Suppressor macrophage treated with lipopolysaccharide for 1 hour (primary cell): ENCODE measurements at places on chromosomes 11 and 22.
A peak's percentile ranks its signal among the peaks of the same experiment; 100 is the strongest.

- DNase-seq, result peak; percentile 51
Measured at GRCh38 chr11:110367571-110367970, 62.2 kb upstream of the FDX1 start.

DNA sequence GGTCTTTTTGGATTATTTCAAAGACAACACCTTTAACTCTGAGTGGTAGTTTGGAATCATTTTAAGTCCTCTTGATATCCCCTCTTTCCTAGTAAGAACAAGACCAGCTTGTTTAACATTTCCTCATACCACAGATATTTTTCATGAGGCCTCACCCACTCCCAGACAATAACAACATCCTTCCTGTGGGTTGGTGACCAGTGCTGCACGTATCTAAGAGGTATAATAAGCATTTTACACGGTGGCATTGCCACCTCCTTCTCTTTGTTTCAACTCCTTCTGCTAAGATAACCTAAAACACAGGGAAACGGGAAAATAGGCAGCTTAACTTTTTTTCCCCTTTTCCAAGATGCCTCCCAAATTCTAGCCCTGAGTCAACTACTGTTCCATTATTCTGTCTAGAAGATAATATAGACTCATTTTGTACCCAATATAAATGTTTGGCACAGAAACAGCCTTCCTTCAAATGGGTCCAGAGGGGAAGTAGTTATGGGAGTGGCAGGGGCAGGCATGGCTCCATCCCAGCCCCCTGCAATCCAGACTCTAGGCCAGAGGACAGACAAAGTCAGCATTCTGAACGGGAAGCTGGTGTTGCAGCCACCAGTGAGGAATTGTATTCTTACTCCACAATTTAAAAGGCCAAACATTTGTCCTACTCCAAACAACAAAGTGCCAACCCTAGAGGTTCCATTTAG, 28.5 kb downstream of the MAML2 start:
- no peak for DNase-seq

GRCh38 chr11:117519170-117519569, 191.5 kb downstream of the CEP164 start:
- DNase-seq, result no peak

- no peak for DNase-seq
Measured at GRCh38 chr11:112769584-112769983, 191.6 kb upstream of the NCAM1 start.

- no peak for DNase-seq
Measured at GRCh38 chr22:30695351-30695851, 727 bp downstream of the OSBP2 start.

- DNase-seq, result no peak
Measured at GRCh38 chr11:56843816-56844215, 95.3 kb upstream of the OR9G4 start.

DNA sequence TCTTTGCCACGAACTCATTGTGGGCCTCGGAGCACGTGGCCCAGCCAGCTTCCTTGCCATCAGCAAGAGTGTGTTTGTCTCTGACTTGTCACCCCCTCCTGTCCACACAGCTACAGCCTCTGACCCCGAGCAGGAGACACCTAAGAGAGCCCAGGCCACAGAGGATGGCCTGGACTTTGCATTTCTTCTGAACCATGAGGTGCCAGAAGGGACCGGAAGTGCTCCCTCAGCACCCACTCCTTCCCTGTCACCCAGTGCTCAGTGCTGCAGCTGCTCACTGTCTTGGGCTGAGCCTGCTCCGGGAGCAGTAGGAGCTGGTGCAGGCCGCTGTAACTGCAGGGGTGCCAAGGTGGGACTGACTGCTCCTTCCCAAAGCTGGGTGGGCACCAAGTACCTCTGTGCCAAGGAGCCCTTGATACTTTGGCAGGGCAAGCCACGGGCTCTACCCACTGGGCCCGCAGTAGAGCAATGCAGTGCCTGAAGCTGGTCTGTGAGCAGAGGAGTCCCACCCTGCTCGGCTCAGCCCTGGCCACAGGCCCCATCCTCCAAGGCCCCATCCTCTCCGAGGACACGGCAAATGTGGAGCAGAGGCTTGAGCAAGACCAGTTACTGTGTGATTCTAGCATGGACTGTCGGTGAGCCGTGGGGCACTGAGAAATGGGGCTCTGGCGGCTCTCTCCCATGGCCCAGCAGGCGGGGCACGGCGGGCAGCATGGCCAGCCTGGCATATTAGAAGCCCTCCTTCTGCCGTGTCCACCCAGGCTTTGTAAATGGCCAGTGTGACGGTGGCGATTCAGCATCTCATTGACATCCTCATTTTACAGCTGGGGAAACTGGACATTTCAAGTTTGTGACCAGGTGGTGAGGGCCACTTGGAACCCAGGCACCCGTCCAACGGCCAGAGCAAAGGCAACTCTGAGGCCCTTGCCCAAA, 6.3 kb downstream of the GRK2 start:
- DNase-seq, result peak; percentile 63

GRCh38 chr11:69670158-69670845, 4.9 kb downstream of the LTO1 start:
- peak; percentile 86 for DNase-seq

DNA sequence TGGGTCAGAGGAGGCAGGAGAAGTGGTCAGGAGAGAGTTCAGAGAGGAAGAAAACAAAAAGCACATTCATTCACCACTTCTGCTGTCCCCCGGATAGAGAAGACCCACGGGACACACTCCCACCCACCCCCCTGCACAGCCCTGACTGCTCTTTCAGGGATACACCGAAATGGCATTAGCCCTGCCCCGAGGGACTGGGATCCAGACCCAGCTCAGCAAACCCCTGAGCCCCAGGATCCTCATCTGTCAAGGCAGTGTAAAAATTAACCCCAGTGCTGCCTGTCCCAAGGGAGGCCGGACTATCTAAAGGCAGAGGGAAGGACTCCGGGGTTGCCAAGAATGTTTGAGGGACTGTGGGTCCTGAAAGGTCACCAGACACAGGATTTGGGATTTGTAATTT, 31.2 kb downstream of the TPBGL start:
- no peak for DNase-seq

- DNase-seq, result no peak
Measured at GRCh38 chr11:29534836-29535235, 482.0 kb downstream of the KCNA4 start.

- DNase-seq, result no peak
Measured at GRCh38 chr11:77435972-77436371, 37.9 kb downstream of the PAK1 start.

DNA sequence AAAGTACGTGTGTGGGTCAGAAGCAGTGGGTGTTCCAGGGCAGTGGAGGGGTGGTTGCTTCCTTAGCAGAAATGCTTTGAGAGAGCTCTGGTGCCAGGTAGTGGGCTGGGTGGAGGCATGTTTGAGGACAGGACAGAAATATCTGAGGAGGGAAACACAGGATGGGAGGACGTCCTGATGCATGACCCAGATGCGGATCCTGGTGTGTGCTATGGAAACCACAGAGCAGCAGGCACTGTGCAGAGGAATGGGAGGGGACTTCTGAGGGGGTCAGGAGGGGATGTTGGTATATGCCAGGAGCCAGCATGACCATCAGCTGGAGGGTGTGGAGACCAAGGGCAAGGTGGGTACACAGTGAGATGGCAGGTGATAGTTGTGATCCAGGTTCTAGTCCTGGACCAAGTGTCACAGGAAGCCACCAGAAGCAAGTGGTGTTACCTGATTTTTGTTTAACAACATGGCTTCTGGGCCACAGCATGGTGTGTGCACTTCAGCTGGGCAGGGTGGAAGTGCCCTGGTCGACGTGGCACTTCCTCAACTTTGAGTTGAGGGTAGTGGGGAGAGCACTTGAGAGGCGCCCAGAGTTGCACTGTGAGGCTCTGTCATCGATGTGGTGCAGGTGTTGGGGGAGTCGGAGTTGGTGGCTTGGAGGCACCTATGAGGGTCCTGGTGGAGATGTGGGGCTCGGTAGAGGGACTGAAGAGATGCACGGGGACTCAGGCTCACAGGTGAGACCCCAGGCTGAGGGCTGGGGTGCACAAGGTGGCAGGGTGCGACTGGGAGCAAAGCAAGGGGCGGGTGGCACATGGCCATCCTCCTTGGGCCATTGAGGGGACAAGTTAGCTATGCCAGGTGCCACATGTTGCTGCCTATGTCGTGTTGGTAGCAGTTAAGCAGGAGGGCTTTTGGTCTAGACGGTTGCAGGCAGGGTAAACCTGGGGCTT, 7.5 kb downstream of the DGCR8 start:
- no peak for DNase-seq

- no peak for DNase-seq
Measured at GRCh38 chr11:112650527-112650926, 310.7 kb upstream of the NCAM1 start.

DNA sequence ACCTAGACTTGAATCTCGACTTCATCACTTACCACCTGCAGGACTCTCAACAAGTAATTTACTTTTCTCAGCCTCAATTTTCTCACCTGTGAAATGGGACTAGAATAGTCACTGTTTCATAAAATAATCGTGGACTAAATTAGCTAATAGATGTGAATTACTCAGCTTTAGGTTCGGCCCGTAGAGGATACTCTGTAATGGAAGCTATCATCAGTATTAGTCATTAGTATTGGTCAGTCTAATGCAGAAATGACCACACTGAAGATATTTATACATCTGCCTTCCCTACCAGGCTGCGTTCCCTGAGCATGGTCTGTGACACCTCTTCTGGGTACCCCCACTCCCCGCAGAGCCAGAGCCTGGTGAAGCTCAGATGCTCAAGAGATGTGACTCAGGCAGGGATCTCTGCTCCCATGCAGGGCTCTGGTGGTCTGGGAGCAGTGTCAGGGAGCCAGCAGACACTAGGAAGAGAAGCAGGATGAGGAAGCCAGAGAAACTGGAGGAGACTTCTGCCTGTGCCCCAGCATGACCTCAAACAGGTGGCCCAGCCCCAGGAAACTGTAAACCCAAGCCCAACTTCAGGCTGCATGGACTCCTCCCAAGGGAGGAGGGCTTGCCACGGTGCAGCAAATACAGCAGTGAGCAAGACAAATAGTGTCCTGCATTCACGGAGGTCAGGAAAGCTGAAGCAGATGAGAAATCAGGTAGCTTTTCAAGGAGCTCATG, 88.0 kb upstream of the E2F8 start:
- no peak for DNase-seq

DNA sequence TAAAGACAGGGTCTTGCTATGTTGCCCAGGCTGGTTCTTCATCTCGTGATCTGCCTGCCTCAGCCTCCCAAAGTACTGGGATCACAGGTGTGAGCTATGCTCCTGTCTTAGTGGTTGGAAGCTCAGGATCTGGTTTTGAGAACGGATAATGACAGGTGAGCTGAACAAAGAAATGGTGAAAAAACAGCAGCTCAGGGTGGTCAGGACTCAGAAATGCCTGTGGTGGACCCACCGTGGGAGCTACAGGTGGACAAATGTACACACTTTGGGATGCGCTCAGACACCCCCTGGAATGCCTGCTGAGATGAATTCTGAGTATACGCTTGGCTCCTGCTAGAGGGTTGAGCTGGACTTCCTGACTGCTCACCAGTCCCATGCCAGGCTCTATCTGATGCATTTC, 9.5 kb downstream of the RFPL1 start:
- DNase-seq, result no peak

DNA sequence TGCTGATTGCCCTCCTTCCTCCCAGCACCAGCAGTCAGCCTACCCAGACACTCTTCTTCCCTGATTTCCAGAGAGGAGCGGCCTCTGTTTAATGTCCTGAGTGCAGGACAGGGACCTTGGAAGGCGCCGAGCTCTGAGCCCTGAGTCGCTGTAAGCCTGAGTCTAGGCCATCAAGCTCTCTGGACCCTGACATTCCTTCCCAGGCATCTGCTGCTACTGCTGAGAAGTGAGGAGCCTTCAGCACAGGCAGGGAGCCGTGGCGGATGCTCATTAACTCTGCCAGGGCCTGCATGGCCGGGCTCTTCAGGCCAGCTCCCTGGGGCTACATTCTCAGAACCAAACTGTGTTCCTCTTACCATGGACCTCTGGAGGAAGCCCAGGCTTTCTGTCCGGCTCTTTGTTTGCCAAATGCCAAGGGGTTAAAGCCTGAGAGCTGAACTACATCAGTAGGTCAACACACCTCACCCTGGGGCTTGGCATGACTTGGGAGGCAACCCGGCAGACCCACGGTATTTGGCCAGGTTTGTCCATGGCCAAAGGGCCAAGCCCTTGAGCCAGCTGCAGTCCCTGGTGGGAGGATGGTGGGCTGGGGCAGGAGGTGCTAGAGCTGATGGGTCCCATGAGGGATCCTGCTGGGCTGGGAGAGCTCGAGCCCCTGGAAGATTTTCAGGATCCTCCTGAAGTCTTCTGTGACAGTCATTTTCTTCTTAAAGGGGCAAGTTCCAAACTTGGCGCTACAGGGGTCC, 721.4 kb downstream of the BRD1 start:
- DNase-seq, result no peak

DNA sequence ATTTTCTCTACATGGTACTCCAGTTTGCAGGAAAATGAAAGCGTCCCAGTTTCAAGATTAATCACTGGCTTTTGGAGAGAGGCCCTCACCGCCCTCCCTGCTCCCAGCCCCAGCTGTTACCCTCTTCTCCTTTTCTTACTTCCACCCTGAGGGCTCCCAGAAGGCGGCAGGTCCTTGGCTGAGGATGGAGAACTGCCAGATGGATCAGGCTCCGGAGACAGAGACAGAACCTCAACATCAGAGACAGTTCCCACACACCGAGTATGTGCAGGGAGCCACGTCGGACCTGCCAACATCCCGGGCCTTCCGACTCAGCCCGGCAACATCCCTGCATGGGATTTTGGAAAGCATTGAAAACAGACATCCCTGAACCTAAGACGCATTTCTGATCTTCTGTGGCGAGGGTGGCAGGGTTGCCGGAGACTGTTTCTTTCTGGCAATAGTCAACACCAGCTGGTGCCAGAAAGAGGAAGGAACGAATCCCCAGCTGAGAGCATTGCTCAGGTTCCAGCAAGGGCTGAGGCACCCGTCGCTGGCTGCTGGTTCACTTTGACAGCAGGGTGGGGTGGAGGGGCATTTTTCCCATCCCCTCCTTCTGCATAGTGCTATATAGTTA, 467.1 kb downstream of the MIAT start:
- peak; percentile 86 for DNase-seq

DNA sequence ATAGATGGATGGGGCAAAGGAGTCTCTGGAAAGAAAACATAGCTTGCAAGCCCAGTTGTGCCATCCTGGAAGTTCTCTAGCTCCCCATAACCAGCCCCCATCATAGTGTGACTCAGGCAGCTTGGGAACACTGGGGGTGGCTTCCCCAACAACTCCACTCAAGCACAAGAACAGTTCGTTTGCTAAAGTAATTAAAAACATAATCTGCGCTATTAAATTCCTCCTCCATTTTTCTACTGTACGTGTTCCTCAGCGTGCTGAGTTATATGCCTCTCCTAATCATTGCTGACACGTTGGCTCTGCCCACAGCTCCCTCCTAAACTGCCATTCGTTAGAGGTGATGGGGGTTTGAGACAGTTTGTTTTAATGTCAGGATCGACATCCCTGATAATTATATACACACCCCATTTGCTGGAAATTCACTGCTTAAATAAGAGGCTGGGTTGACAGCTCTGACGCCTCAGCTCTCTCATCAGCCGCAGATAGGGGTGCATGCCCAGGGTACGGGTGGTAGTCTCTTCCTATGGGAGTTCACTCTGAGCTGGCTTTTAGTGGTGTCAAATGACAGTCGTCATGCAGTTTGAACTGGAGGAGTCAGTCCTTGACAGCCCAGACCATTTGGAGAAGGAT, 59.5 kb upstream of the SEZ6L start:
- no peak for DNase-seq

- DNase-seq, result no peak
Measured at GRCh38 chr11:23684701-23685100, 812.2 kb upstream of the LUZP2 start.

- DNase-seq, result no peak
Measured at GRCh38 chr11:15565880-15566279, 451.2 kb downstream of the INSC start.
